ENCODE measurements at places on chromosomes 5 and 9.

GRCh38 chr5:177371120-177372033 is 12.9 kb upstream of the SLC34A1 start:
- no peak for DNase-seq

GRCh38 chr9:3842839-3843238 is 317.0 kb upstream of the RFX3 start:
- no peak for DNase-seq

- peak; percentile 5 for DNase-seq
Observed at GRCh38 chr9:92669527-92669889, 423 bp downstream of the IPPK start.

DNA sequence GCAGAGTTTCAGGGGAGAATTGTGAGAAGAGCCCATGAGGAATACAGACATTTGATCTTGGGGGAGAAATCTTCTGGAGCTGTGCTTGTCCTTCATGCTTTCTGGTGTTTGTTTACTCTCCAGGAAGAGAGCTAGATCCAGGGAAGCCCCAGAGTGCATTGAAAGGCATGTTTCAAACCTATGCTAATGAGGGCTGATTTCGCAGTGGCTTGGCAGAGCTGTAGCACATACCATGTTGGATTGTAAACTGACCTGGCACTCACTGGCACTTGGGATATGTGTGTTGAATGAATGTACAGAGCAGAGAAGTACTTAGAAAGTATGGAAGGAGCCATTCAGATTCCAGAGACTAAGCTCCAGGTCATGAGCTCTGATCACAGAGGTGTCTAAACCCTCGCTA is 30.9 kb downstream of the TNFSF8 start:
- peak; percentile 29 for DNase-seq

DNA sequence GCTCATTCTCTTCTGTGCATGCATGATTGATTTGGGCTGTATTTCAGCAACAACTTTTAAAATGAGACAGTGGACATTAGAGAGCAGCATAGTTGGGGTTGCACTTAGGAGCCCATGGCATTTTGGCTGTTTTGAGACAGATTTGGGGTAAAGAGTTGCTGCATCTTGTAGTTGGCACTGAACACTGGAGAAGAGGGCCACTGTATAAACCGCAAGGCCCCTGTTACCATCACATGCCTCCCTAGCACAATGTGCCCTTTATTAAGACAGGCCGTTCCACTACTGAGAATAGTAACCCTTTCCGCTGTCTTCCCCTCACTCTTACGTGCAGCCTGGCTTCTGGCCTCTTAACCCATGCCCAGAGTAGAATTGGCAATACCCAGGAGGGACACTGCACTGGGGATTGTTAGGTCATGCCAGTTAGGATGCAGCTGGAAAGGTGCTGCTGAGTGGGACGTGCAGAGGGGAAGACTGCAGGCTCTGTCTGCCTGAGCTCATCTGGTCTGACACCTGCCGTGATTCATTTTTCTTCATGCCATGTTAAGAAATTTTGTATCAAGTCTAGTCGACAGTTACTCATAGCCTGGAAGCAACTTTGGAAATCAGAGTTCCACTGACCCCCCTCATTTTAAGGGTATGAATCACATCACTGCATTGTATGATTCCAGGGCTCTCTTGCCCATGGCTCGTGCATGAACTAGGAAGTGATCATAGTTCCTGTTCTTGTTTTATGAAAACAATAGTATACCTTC is 146.9 kb upstream of the DMRT1 start:
- no peak for DNase-seq

DNA sequence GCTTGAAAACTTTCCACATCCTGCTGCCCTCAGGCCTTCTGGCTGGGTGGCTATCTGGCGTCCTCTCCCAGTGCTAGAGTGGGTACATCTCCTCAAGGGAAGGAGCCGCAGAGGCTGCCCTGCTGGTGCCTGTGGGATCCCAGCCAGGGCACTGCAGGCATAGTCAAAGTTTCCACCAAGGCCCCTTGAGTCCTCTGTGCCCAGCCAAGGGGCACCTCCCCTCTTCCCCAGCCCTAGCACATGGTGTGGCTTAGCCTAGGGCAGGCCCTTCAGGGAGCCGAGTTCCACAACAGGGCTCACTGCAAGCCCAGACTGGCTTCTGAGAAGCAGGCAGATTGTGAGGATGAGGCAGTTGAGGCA is 103.2 kb downstream of the RGS3 start:
- DNase-seq, result no peak

GRCh38 chr9:78301466-78301865 is 4.5 kb downstream of the PSAT1 start:
- no peak for DNase-seq

DNA sequence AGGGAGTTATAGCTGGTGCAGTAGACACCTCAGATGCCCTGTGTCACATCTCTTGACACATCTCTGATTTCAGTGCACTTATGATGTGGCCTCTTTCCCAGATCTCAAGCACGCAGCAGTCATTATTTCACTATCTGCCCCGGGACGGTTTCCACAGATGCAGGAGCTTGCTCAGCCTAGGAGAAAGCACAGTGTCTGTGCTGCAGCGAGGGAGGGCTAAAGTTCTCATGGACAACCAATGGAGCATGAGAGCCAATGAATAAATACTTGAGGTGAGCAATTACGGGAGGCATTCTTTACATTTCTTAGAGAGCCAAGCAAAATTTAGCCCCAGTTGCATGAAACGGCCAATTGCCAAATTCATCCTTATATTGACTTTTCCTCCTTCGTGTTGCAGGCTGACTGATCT is 7.4 kb upstream of the MOB3B start:
- no peak for DNase-seq

GRCh38 chr5:81908771-81909170 is 63.1 kb upstream of the ATG10 start:
- no peak for DNase-seq

DNA sequence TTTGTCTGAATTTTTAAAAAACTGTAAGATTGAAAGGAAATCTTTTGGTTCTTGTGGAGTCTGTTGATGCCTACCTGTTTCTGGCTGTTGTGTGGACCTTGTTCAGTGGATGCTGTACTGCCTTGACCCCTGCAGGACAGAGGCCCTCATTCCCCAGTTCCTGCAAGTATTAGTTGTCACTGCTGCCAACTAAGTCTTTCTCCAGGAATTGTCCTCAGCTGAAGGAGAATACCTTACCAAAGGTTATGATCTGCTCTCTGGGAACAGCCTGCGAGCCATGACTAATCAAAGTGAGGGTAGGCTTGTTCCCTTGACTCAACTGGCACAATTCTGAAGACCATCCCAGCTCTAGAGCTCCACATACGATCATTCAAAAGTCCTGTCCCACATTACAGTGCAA is 145.3 kb upstream of the FST start:
- no peak for DNase-seq

GRCh38 chr5:138492560-138493045 is 27.3 kb downstream of the EGR1 start:
- no peak for DNase-seq

GRCh38 chr5:180540050-180540694 is 46.0 kb downstream of the CNOT6 start:
- no peak for DNase-seq

GRCh38 chr9:135925496-135926133 is 18.3 kb upstream of the CAMSAP1 start:
- no peak for DNase-seq

DNA sequence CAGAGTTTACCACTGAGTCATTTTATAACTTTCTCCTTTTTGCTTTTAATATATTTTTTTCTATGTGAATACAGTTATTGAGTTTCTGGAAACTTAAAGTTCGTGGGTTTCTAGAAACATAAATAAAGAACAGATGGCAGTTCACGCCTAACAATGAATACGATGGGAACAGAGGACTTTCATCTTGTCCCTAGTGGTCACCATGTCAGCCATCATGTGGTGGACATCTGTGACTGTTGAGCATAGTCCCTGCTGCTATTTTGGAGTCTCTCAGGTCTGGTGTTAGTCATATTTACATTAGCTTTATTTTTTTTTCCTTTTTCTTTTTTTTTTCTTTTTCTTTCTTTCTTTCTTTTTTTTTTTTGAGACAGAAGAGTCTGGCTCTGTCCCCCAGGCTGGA is 85.3 kb downstream of the XRCC4 start:
- DNase-seq, result no peak

DNA sequence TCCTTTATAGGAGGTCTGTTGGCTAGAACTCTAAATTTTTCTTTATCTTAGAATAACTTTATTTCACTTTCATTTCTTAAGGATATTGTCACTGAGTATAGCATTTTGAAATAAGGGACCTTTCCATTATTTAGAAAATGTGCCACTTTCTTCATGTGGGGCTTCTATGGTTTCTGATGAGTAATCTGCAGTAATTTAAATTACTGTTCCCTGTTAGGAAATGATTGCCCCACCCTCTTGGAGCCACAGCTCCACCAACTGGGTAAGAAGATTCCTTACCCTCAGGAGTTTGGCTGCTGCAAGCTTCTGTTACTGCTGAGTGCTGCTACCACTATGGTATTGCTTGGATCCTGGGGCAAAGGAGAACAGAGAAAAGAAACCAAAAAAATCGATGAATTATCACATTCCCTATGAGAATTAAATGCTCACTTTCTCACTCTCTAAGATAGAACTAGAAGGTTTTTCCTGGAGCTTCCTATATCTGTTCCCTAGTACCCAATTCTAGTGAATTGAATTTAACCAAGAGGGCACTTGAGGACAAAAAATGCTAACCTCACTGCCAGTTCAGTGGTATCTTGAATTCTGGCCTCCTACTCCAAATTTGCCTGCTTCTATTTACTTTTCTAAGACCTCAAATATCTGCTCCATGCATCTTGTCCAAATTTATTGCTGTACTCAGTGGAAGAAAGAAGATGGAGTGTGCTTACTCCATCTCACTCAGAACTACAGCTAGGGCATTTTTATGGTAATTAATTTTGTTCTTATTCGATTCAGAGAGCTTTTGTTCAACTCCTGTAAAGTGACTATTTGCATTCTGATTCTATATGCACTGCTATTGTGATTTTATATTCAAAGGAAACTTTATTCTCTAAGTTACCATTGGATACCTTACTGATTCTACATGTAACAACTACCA is 2111.3 kb downstream of the MAT2B start:
- no peak for DNase-seq

GRCh38 chr5:105397749-105398148 is 1835.2 kb upstream of the NUDT12 start:
- DNase-seq, result no peak

DNA sequence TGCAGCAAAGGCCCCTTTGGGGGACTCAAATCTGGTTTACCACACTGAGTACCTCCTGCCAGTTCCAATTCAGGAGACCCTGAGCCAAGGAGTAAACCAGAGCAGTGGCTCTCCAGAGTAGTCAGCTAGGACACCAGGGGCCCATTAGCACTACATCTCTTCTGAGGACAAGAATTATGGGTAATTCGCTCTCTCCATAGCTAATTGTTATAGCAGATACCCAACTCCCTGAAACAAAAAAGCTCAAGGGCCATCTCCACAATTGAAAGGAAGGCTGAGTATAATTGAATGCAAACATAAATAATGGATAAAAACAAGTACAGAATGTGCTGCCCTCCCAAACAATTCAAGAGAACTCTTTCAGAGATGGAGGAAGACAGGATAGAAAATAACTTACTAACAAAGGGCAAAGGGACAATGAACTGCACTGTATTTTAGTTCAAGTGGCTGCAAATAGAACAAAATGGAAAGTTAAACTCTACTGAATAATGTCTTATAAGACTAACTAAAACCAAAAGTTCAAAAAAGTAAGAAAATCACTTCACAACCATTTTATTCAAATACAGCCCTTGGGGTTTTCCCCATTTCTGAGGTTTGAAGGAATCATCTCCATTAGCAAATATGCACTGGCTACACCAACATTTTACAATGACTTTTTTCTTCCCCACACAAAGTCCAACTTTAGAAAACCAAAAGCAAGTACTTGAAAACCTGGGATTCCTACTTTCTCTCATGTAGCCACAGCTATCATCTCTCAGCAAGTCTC is 118.8 kb downstream of the SIL1 start:
- DNase-seq, result peak; percentile 32

- DNase-seq, result no peak
Observed at GRCh38 chr9:21450733-21451394, 10.6 kb downstream of the IFNA1 start.

GRCh38 chr9:96376891-96377874 is 6.3 kb downstream of the SLC35D2 start:
- no peak for DNase-seq

DNA sequence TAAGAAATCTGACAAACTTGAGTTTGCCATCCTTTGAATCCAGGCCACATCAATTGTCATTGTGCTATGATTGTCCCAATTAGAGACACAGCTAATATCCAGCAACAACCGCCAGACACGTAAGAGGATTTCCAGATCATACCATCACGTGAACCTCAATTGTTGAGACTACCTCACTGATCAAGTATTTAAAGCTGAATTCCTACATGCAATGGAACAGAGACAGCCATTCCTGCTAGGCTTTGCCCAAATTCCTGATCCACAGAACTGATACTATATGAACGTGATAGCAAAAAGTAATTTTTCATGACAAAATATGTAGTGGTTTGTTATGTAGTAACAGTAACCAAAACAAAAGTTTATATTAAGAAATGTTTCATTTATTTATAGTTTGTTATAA is 657.7 kb downstream of the PRR16 start:
- no peak for DNase-seq

- no peak for DNase-seq
Observed at GRCh38 chr5:16013334-16014065, 166.1 kb downstream of the MARCHF11 start.

GRCh38 chr5:31786090-31786631 is 147.2 kb downstream of the PDZD2 start:
- no peak for DNase-seq

GRCh38 chr9:112728401-112728800 is 10.5 kb upstream of the INIP start:
- DNase-seq, result no peak

GRCh38 chr9:127796852-127797370 is 5.8 kb upstream of the FPGS start:
- no peak for DNase-seq

- DNase-seq, result no peak
Observed at GRCh38 chr9:120324996-120325642, 254.8 kb downstream of the CDK5RAP2 start.

GRCh38 chr5:44292736-44293135 is 96.5 kb downstream of the FGF10 start:
- DNase-seq, result no peak

- peak; percentile 69 for DNase-seq
Observed at GRCh38 chr5:178234750-178235587, 2.4 kb upstream of the PHYKPL start.

- no peak for DNase-seq
Observed at GRCh38 chr9:136719195-136719880, 7.0 kb downstream of the DIPK1B start.
